ENCODE measurements at places on chromosomes 2 and 18.

DNA sequence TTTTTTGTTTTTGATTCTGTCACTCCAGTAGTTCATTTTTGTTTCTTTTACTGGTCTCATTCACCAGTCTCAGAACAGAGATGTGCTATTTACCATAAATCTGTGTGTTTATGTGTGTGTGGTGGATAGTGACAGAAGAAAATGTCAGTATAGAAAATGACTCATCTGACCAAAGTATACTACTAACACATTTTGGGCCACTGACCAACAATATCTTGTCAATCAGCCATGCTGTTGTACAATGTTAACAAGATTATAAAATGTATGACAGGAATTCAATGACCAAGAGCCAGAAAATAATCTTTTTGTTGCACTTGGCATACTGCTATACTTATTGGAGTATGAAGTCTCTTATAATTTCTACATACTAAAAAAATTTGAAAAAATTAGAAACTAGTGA is 1081.4 kb upstream of the NRXN1 start:
- DNase-seq, result no peak

DNA sequence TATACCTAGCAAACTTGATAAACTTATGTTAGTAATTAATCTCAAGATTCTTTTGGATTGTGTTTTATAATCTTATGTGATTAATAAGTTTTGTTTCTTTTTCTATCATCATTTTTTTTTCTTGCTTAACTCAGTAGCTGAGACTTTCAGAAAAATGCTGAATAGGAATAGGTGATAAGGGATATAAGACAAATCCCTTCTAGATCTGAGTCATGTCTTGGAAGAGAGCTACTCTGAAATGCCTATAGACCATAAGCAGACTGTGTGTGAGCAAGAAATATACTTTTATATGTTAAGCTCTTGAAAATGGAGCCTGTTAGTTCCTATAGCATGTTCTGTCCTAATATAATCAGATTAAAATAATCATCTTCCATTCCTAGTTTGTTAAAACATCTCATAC is 29.6 kb downstream of the CYBRD1 start:
- no peak for DNase-seq

- DNase-seq, result peak; percentile 54
Measured at GRCh38 chr18:45168866-45169600, 446.2 kb upstream of the SLC14A2 start.

DNA sequence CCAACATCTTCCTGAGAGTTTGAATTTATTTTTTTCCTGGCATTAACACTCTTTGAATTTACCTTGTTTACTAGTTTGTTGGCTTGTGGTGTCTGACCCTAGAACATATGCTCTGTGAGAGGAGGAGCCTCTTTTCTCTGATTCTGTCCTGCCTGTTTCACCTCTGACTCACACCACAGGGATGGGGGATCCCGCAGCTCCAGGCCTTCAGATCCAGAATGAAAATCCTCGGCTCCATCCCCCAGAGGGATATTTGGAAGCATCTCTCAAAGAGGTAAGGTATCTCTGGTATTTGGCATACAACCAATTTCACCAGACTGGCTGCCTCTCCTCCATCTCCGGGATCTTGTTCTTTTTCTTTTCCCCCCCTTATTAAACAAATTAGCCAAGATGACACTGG is 104.7 kb downstream of the GPR39 start:
- no peak for DNase-seq

DNA sequence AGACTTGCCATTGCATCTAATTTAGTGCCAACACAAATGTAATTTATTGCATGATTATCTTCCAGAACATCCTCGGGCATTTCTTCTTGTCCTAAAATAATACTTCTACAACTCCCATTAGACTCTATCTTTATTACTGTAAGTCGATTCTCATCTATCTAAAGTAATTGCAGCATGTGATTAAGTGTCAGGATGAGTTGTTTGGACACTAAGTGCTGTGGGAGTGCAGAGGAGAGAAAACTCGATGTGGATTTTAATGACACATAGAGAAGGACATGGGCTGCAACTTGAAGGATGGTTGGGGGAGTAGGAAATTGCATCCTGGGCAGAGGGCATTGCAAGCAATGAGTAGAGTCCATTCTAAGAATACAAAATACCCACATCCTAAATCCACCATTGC is 33.5 kb downstream of the STAT4 start:
- DNase-seq, result no peak

DNA sequence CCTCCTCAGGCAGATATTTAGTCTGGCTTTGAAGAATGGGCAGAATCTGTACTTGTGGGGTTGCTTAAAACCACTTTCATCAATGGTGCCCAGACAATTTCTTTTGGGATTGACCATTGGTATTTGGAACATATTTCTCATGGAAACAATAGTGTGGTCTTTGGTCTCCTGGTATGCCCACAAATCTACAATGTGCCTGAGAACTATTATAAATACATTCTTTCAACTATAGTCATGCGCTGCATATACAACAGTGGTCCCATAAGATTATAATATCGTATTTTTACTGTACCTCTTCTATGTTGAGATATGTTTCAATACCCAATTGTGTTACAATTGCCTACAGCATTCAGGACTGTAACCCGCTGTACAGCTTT is 34.8 kb upstream of the PPP4R1 start:
- no peak for DNase-seq

DNA sequence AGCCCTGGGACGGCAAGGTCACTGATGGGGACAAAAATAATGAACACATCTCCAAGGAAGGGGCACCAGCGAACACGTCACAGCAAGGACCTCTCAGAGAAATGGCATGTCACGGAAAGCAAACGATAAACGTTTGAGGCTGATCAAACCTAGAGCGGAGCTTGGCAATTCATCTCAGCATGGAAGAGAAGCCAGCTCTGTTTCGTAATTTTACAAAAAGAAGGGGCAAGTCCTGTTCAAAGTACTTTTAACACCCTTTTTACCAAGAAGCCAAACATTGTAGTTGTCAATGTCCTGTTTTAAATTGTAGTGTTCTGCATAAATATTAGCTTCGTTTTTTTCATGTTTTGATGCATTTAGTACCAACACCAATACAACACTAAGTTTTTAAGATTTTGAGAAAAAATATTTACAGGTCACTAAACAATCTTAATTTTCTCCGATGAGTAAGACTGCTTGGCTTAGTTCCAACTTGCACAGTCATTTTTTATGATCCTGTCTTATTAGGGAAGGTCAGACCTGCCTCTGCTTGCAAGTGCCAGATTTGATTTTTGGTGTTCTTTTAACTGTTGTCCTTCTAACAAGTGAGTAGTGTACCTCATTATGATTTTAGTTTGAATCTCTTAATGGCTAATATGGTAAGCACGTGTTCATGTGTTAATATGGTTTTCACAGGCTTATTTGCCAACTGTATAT is 818.5 kb upstream of the SALL3 start:
- DNase-seq, result no peak

DNA sequence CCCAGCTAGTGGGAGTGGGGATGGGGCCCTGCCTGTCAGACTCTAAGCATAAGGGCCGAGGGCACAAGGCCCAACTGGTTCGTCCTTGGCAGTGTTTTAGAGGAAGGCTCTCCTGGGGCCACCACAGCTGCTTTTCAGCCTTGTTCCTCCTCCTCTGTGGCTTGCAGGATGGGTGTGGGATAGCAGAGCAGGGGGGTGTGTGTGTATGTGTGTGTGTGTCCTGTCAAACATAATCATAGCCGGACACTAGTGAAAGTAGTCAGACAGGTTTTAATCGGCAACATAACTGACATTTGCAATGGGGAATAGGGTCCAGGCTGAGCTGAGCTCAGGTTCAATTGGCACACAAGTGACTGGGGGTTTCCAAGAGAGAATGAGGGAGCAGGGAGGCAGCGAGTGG is 114.2 kb downstream of the SEPTIN10 start:
- DNase-seq, result peak; percentile 71

Measured in DMS53 (cell line).